ENCODE measurements at places on chromosomes 1 and 21. TPM values are rescaled to one million over a fixed set of nuclear protein-coding genes. Genes with fewer than 3 reads are reported as not detected.

Gene XCL2
- not detected for total RNA-seq

Gene BCL2L15
- total RNA-seq, result 0.54 TPM

Gene PTPN22
- total RNA-seq, result 0.17 TPM

Gene RHOU
- total RNA-seq, result 4.0 TPM

DNA sequence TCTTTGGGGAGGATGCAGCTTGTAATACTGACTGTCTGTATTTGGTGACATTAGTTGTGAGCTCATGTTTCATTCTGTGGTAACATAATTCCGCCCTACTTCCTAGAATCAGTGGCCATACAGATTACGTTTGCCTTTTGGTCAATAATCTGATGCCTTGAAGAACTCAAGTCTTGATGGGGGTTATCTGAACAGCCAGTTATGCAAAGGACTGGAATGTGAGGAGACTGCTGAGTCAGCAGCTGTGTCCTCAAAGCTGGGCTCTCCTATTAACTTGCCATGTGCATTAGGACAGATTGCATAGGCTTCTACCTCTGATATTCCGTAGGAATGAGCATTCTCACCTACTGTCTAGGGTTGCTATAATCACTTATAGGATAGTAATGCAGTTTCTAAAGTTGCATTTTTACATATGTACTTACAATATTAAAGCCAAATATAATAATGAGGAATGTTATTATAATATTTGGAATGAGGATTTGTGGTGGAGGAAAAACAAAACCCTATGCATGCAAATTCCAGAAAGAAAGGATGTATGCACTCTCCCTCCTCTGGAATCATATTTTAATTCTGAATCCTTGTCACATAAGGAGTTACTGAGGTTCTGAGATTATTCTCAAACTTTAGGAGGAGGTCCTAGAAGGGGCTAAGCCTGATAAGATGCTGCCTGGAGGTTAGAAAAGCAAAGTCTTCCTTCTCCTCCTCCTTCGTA is 116.0 kb downstream of the NOS1AP start:
- DNase-seq, result no peak

DNA sequence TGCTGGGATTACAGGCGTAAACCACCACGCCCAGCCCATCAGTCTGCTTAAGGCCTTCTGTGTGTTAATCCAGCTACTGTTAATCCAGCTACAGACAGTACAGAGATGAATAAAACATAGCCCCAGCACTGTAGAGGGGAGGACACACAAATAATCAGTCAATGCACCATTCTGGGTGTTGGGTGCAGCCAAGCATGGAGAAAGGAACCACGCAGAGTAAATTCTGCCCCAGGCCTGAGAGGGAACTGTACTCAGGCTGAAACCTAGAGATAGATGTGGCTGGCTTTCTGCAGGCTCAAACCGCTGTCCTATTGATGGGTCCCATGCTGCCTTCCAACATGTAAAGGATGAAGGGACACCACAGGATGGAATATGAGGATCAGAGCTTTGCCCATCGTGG is 136.8 kb upstream of the IGSF21 start:
- no peak for DNase-seq

GRCh38 chr1:14439015-14439414 is 159.5 kb upstream of the KAZN start:
- no peak for DNase-seq

GRCh38 chr1:179586107-179586823 is 5.4 kb upstream of the TDRD5 start:
- DNase-seq, result no peak

- DNase-seq, result no peak
Measured at GRCh38 chr1:211734791-211735190, 59.4 kb upstream of the NEK2 start.

GRCh38 chr1:155977690-155978324 is 540 bp downstream of the ARHGEF2 start:
- no peak for DNase-seq
